GM13976 (cell line): ENCODE measurements at places on chromosomes 11 and 22.
A peak's percentile ranks its signal among the peaks of the same experiment; 100 is the strongest.

- DNase-seq, result no peak
Measured at GRCh38 chr11:127000291-127000968, at the start of gene KIRREL3. Gene KIRREL3 (minus strand): TSS chr11:127000770.

DNA sequence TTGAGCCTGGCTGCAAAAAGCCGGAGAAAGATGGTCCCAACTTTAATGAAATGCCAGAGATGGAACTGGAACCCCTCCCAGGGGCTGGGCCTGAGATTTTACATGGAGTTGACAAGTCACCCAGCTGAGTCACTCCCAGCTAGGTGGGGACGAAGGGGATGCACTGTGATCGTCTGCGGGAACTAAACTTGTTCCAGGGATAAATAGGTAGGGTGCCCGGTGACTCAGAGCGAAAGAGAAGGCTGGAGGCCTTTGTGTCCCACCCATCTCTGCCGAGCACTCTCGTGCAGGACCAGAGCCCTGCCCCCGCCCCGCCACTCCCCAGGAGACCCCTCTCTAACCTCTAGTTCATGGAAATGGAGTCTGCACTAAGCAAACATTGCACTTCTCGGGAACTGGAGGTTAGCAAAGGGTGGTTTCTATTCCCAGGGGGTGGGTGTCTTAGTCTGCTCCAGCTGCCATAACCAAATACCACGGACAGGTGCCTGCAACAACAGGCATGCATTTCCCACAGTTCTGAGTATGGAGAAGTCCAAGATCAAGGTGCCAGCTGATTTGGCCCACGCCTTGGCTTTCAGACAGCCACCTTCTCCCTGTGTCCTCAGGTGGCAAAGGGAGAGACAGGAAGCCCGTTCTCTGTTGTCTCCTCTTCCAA, 60.7 kb upstream of the FADD start:
- no peak for DNase-seq

GRCh38 chr22:47213571-47214230, 451.3 kb downstream of the TBC1D22A start:
- DNase-seq, result peak; percentile 77

GRCh38 chr22:38262051-38262795, 10.6 kb downstream of the TMEM184B start:
- peak; percentile 71 for DNase-seq

- no peak for DNase-seq
Measured at GRCh38 chr11:119343726-119344125, 2.8 kb downstream of the MFRP start.

GRCh38 chr11:94525546-94526324, 13.5 kb downstream of the C11orf97 start:
- DNase-seq, result no peak

DNA sequence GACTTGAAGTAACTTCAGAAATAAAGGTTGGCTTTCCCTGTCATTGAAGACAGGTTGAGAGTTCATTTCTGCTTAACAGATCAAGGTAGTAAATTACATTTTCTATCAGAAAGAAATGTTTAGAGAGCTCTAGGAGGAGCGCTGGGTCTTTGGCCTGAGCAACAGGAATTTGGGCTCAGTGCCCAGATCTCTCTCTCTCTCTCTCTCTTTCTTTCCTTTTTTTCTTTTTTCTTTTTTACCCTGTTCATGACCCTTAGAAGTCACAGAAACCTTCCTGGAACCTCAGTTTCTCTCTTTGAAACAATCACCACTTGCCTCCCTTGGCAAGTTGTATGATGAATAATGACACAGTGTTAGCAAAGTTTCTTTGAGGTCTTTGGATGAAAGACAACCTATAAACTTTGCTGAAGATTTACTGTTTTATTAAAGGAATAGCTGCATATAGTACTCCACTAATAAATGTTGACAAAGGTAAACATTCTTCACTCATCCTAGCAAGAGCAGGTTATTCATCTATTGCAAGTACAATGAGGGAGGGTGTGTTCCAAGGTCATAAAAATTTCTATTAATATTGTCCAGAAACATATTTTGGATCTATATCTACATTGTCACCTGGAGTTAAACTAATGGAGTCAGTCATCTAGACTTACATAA, 35.5 kb upstream of the RASSF10 start:
- no peak for DNase-seq
